ENCODE measurements at places on chromosomes 7 and 10.

DNA sequence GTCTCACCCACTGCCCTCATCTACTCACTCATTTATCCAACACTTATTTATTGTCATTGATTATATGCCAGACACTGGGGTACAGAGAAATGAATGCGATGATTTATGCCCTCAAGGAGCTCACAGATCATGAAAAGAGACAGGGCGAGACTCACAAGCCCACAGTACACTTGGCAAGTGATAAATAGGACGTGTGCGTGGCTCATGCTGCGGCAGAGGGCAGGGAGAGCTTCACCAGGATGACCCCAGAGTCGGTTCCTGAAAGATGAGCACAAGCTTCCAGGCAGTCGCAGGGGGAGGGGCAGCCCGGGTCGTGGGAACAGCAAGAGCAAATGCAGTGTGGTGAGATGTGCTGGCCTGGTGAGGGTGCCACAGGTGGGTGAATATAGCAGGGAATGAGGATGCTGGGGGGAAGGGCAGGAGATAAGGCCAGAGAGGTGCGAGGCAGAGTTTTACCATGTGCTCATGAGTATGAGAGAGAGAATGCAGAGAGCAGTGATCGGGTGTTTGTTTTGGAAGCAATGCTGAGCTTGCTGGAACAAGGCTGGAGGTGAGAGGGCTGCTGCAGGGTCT lies 70.9 kb downstream of the ATXN7L1 start:
- DNase-seq: no peak

- no peak for DNase-seq
Observed at GRCh38 chr10:47034441-47035051, 123.3 kb downstream of the PTPN20 start.

DNA sequence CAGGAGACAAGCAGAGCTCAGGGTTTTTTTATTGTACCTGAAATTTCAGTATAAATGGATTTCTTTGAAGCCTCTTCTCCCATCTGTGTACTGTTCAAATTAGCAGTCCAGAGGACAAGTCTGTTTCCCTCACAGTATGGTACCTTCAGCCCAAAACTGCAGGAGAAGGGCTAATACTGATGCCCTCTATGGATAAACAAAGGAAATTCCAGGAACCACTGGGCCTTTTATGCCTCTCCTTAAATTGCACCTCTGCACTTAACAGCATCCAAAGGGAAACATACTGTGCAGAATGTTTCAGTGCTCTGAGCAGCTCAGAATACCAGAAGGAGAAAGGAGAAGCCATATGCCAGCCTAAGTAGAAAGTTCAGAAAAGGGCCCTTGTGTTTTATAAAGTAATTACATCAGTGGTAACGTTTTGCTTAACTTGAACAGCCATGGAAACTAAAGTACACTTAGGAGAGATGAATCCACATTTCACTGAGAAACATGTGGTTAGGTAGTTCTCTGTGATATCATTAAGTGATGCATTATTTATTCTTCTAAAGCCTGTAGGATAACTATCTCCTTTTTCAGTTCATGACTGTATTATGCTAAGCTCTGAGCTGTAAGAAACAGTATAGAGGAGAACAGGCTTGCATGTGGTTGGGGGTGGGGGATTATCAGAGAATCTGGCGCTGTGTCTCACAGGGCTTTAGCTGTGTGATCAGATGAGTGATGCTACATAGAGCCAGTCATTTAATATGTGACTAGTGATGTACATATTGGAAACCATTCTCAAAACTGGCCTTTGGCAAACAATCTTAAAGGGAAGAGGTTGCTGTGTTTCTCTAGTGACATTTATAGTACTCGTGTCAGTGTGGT lies 111.3 kb downstream of the POU6F2 start:
- no peak for DNase-seq

- no peak for DNase-seq
Observed at GRCh38 chr7:129667116-129667515, 55.6 kb downstream of the NRF1 start.

DNA sequence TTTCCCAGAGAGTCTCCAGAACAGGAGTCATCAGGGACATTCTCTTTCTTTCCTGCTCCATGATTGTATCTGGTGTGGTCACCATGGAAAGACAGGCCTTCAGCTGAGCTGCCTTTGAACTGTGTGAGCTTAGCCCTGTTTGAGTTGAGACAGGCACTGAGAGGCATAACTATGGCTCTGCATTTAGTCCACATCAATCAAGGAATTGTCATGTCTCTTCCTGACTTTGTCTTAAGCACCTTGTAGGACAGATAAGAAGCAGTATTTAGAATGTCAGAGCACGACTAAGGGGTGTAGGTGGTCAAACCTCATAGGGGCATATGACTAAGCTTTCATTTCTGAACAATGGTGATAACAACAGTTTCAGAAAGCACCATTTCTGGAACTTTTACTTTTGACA lies 53.5 kb downstream of the EPDR1 start:
- no peak for DNase-seq

- no peak for DNase-seq
Observed at GRCh38 chr10:96287392-96288105, 16.2 kb upstream of the BLNK start.

- DNase-seq: no peak
Observed at GRCh38 chr7:14507617-14508016, 394.9 kb downstream of the DGKB start.

GRCh38 chr7:26862834-26863233 lies 1.6 kb downstream of the SKAP2 start:
- DNase-seq: no peak

DNA sequence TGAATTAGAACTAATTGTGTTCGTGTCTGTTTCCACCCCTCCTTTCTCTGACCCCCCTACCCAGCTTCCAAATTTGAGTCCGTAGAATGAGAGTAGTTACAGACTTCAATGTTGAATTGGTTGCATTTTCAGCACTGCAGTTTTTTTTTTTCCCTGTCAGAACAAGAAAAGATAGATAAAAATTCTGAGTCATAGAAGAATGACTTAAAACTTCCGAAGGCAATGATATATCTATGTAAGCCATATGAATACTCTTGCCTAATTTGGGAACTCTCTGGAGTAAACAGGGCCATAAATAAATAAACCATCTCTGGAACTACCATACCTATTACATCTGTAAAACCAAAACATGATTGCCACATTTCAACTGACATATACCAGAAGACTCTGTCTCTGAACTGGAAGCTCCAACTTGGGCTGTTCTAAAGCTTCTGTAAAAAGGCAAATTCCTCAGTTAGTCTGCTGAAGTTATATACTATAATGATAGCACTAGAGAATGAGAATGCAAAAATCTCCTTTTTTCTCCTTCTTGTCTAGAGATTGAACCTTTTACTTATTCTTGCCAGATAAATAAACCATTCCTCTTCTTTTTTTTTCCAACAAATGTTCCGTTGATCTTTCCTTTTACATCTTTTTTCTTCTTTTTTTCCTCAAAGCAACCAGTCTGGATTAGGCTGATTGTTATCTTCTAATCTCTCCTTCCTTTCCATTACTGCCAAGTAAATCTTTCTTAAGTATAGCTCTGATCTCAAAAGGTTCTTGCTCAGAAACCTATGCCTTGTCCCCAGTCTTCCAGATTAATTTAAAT lies 23.5 kb downstream of the VCL start:
- no peak for DNase-seq

DNA sequence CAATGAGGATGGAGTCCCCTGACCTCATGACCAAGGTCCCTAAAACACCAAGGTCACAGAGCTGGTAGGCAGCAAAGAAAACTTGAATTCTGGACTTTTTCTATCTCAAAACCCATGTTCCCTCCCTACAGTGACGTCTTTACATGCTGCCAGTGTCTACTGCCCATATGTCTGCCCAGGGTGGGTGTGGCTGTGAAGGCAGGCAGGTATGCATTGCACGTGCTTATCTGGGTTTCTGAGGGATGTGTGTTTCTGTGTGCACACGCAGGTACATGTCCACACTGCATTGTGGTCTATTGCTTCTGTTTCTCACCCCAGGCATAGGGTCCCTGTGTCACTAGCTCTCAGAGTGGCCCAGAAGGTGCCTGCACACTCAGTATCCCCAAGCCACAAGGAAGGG lies 13.5 kb downstream of the ATP6V1F start:
- DNase-seq: no peak

DNA sequence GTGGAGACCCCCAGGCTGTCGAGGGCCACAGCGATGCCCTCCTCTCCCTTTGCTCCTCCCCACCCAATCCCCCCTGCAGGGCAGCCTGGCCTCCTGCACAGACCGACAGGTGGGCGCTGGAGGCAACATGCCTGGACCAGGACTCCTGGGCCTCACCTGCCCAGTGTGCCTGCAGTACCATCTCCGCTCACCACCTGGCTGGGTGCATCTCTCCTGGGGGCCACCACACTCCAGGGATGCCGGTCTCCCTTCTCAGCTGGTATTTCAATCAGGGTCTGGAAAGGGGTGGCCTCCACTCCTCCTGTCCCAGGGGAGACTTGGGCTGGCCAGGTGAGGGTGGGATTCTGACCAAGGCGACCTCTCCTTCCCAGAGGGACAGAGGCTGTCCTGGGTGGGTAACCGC lies 17.2 kb upstream of the CFAP46 start:
- DNase-seq: no peak

GRCh38 chr7:40008223-40008815 lies 58.3 kb downstream of the CDK13 start:
- no peak for DNase-seq

DNA sequence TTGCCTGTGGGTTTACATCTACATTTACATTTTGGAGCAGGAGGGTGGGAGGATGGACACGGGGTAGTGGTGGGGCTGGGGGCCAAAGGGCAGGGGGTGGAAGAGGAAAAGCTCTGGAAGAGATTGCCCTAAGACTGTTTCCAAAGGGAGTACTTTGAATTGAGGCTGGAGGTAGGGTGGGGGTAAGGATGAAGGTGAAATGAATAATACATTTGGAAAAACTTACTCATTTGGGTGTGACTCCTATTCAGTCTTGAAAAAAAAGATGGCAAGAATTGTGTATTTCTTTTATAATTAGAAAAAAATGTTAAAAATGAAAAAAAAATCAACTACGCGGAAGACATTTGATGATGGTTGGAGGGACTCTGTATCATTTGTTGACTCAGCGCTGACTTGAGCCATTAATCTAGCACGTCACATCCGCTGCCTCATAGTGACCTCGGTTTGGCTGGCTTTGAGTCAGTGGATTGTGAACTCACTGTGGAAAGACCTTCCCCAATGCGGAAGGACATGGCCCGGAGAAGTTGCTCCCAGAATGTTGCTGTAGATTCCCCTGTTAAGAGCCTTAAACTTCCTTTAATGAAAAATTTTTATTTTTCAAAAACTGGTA lies 2.8 kb downstream of the FAM180A start:
- DNase-seq: no peak
